ENCODE measurements at places on chromosomes 16 and 17.

DNA sequence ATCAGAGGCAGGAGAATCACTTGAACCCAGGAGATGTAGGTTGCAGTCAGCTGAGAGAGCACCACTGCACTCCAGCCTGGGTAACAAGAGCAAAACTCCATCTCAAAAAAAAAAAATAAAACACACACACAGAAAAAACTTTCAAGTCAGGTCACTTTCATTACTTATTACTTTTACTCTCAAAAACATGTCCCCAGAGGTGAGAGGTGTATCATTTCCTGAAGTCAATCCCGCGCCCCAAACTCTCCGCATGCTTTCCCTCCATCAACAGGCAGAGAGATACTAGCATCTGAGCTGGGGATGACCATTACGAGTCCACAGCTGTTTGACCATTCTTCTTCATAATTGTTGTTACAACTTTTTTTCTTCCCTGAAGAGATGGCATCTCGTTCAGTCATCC is 48.7 kb downstream of the YWHAE start:
- DNase-seq = no peak

- no peak for DNase-seq
Observed at GRCh38 chr16:60882816-60883215, 1153.4 kb downstream of the CDH8 start.

DNA sequence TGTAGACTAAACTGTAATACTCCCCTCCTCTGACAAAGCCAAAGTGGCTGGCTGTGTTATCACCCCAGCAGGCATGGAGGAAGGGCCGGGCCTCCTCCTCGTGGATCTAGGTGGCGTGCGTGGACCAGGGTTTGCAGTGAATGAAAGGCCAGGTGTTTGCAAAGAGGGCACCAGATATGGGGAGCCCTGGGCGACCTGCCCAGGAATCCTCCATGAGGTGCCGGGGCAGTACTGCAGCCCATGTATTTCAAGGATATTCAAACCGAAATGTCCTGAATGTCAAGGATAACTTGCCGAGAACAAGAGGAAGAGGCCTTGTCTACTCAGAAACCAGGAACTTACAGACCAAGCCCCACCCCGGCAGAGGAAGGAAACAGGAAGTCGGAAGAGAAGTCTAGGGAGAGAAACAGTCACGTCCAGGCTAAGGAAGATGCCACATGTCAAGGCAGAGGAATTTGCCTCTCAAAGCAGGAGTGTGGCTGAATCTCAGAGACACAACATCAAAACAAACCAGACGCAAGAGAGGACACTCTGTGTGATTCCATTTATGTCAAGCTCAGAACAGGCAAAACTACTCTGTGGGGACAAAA is 13.7 kb upstream of the OSGIN1 start:
- no peak for DNase-seq

DNA sequence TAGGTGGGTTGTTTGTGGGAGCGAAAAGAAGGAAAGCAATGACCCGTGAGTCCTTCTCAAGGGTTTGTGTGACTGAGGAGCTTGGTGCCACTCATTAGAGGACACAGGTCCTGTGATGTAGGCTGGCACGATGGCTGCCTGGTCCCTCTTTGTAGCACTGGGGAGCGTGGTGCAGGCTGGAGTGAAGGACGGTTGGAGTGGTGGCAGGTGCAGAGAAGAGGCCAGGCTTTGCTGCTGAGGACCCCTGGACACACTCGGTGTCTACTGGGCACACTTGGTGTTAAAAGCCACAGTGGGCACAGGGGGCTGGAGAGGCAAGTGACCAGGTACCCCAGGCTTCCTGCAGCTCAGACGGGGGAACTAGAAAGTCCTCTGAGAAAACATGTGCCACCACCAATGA is 106.0 kb downstream of the NTN1 start:
- no peak for DNase-seq

DNA sequence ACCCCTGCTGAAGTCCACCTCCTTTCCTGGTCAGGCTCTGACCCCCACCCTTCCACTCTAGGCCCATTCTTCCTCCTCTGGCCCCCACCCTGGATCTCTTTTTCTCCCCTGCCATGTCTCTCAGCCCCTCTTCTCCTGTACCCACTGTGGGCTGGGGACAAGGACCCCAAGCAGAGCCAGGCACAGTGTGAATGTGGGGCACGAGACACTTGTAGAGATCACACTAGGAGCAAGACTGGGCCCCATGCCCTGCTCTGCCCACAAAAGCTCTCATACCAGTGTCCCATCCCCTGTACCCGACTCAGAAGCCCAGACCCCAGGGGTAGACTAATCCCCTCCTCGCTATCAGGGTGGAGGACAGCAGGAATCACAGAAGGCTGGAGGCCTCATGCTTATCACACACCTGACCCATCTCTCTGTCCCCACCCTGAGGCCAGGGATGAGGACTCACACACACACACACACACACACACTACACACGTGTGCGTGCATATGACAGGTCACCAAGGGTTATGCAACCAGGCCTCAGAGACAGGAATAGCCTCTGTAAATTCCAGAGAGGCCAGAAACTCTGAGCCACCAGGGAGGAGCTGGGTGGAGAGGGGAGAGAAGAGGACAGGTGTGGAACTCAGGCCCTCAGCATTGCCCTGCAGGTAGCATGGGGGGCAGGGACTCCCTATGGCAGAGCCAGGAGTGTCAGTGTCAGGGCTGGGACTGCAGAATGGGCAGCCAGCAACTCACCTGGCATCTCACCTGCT is 21.1 kb downstream of the ARHGAP27 start:
- no peak for DNase-seq

- no peak for DNase-seq
Observed at GRCh38 chr16:89135971-89136765, 35.4 kb upstream of the CDH15 start.

DNA sequence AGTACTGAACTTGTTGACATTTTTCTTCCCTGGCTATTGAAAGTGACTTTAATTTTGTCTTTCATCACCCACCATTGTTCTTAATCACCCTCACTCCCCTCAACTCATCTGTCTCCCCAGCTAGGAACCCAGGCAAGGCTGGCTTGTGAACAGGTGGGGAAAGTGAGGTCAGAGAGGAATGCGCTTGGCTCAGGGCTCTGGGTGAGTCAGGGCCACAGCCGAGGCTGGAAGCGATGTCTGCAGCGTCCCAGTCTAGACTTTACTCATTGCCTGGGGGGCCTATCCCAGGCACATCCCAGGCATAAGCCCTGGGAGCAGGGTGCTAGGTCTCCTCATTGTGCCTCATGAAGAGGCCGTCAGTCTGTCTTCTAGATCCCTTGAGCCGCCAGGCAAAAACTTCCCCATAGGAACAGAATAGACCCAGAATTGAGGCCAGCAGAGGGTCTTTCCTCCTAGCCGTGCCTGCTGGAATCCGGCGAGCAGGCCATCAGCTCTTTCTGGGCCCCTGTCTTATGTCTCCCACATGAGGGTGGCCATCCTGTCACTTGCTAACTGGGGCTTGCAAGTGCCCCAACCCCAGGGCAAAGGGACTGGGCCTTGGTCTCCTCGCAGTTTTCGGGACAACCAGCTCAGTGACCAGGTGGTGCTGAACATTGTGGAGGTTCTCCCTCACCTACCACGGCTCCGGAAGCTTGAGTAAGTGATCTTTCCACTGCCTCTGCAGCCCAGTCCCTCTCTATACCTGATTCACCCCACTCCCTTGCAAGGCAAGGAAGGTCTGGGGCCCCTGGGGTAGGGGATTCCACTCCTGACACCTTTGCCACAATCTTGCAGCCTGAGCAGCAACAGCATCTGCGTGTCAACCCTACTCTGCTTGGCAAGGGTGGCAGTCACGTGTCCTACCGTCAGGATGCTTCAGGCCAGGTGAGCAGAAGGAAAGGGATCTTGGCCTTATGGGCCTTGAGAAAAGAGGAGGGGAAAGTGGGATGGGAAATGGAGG is 40.1 kb downstream of the NLRC5 start:
- no peak for DNase-seq

DNA sequence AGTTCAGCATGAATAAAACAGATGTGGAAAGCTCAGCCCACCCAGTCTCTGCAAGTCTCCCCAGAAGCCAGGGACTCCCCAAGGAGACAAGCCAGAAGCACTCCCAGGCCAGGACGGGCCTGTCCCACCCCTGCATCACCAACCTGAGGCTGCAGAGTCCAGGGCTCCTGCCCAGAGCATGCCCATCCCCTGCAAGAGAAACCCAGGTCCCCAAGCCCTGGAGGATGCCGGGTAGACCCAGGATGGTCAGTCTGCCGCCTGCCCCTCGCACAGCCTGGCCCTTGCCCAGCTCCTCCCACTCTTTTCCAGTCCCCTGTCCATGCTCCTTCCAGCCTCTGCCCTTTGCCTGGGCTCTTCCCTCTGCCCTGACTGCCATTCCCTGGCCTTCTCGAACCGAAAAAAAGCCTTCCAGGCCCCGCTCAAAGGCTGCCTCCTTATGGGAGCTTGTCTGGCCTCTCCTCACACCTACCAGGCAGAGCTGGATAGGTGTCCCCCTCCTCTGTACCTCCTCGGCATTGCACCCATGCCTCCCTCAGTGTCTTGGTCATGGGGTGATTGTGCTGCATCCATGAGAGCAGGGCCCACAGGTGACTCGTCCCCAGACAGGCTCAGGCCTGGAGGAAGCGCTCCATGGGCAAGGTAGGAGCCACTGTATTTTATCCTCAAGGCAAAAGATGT is 44.8 kb downstream of the BEAN1 start:
- DNase-seq = no peak

DNA sequence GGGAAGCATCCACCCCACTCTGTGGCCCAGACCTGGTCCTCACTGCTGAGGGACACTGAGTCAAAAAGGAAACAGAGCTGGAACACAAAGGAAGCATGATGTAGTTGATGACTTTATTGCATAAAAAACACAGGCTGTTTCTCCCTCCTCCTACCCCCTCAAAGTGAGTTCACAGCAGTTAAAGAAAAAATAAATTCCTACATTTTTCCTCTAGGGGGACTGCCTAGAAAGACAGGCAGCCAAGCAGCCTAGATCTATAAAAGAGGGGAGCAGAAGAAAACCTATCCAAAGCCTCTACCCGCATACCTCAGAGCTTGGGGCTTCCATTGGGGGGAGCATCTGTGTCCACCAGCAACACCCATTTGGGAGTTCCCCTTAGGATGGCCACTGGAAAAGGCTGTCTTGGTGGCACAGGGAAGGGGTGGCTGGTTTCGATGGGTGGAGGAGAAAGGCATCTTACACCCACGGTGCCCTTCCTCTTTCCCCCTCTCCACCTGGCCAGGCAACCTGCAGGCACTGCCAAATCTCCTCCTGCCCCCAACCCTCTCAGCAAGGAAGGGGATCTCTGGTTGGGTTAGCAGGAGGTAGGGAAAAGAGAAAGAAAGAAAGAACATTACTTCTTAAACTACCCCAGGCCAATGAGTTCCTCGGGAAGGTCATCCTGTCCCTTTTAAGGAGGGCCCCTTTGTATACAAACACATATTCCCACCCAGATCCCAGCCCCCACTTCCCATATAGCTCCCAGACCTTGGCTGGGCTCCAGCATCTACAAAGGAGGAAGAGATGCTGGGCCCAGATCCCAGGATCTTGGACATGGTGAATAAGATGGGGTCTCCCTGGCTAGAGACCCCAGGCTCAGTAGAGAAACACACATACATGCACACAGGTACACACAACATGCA is 4.0 kb upstream of the SCRN2 start:
- no peak for DNase-seq

- DNase-seq = no peak
Observed at GRCh38 chr17:72205357-72205756, 84.5 kb downstream of the SOX9 start.

DNA sequence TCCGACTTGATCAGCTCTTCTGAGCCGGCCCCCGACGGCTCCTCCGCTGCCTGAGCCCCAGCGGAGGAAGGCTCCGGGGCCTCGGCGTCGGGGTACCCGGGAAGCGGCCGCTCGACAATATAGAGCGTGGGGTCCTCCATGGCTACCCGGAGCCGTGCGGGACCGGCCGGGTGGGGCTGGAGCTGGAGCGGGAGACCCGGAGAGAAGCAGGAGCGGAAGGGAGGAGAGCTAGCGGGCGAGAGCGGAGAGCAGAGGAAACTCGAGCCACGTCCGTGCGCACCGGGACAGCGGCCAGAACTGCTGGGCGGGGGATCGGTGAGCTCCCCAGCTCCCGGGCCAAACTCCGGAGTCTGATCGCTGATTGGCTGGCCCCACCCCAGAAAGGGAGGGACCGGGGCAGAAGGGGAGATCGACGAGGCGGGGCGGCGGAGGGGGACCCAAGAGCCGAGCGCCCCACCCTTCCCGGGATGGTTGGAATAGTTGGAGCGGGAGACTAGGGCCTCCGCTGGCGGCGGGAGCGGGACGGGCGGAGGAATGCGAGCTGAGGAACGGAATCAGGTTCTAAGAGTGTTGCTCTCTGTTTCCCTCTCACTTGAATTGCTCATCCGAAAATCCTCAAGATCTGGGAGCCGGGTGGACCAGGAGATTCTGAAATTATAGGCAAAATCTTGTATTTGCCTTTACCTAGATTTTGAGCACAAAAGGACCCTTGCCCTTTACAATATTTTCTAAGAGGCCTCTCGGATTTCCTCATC is at the start of gene CAVIN1:
Gene CAVIN1 (minus strand): TSS at position 299 of the 755 bp plus-strand sequence. CDS start 159 bp downstream, at position 140.
- DNase-seq = peak; percentile 97

- DNase-seq = peak; percentile 85
Observed at GRCh38 chr17:78329263-78330059, 30.4 kb downstream of the SOCS3 start.

- no peak for DNase-seq
Observed at GRCh38 chr16:78196502-78196901, 97.0 kb downstream of the WWOX start.

DNA sequence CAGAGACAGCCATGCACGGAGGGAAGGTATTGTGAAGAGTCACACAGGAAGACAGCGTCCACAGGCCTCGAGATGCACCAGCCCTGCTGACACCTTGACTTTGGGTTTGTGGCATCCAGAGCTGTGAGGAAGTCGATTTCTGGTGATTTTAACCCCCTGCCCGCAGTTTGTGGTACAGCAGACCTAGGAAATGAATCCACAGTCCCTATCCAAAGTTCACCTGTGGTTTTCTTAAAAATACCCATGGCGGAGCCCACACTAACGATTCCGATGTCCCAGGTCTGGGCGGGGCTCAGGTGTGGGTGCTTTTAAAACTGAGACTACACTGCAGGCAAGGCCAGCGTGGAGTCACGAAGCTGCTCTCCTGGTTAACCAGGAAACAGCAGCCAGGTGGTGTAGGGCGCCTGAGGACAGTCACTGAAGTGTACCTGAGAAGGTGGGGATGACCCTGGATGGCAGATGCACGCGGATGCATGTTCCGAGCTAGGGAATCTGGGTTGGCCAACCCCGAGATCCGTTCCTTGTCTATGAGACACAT is 14.4 kb upstream of the MEAK7 start:
- DNase-seq = no peak

GRCh38 chr17:53135969-53136368 is 686.8 kb upstream of the KIF2B start:
- no peak for DNase-seq

Measured in SJSA1 (cell line).